Myocyte (in vitro differentiated cells): ENCODE measurements at places on chromosomes 7 and 10. TPM values are rescaled to one million over a fixed set of nuclear protein-coding genes. Genes with fewer than 3 reads are reported as not detected.

The SLIT1 gene
- 0.03 and 0.05 TPM in 2 replicates for total RNA-seq

DNA sequence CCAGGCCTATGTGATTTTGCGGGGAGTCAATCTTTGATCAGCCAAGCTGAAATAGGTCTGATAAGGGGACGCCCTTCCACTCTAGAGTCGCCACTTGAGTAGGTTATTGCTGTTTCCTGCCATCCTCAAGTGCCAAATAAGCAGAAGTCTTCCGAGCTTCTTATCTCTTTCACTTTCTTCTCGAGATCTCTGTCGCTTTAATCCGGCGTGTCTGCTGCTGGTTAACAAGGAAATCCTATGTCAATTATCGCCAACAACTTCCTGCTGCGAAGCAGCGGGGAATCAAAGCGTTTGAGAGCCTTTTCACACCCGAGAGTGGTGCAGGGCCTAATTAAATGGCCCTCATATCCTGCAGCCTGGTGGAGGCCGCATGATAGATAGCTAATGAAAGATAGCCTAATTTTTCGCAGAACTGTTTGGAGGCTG is 215.9 kb downstream of the RAB11FIP2 start:
- no peak for DNase-seq

The ATRNL1 gene
- total RNA-seq = 5.6 and 8.4 TPM in 2 replicates

DNA sequence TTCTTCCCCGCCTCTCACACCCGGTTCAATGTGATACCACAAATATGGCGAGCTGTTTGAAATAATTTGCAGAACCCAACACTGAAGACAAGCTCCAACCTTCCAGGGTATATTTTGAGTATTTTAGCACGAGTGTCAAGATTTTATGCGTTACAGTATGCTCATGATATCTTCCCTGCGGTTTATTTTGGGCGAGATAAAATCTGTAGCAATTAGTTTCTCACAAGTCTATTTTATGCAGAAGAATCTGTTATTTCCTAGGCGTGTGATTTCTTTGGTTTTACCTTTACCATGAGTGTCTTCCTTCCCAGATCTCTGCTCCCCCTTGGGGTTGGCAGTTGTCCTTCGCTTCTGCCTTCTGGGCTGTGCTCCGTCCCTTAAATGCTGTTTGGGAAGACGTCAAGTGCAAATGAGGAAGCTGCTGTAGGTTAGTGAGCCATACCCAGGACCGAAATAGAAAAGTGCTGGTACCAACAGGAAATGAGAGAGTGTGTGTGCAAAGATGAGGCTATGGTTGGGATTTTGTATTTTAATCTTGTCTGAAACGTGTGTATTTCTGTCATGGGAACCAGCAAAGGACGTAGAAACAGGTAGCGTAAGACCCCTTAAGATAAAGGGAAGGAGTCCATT is 299.8 kb downstream of the KLF6 start:
- no peak for DNase-seq

DNA sequence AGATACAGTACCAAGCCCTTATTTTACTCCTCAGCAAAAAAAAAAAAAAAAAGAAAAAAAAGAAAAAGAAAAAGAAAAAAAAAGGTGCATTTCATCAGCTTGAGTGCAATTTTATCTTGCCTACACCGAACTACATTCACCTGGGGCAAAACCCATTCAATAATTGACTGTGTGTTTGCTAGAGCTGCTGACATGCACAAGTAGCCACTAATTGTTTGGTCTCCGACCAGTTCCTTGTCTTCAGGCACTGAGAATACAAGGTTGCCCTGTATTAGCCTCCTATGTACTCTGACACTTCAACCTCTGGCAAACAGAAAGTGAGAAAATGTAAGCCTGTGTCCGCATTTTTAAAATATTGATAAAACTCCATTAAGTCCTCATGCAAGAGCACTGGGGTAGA is 1579.4 kb upstream of the LRRTM3 start:
- no peak for DNase-seq

The PEX1 gene
- total RNA-seq = 20.0 and 23.0 TPM in 2 replicates

- DNase-seq = peak; percentile 53
Measured at GRCh38 chr10:57657164-57657765, 610.4 kb downstream of the IPMK start.

DNA sequence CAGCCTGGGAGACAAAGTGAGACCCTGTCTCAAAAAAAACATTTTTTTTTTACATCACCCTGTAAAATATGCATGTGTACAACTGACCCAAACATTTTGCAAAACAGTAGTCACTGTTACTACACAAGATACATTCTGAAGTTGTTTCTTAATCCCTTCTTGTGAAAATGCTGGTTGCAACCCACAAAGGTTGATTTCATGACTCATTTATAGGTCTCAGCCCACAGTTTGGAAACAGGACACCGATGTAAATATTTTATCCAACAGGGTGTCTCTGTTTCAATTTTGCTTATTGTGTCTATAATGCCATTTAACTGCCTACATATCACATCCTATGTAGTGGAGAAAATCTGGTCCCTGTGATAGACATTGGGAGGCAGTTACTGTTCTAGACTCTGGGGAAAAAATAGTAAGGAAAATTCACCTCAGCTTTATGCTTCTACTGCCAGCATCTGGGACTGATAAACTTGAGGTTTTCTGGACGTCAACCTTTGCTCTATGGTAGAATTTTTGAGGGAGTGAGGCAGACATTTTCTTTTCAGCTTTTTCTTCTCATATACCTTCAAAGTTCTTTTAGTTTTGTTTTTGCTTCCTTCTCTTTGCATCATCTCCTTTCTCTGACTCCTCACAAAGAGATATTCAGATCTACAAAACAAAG is 1.6 kb upstream of the RAB19 start:
- DNase-seq = no peak

The CAV1 gene
- total RNA-seq = 213 and 259 TPM in 2 replicates

DNA sequence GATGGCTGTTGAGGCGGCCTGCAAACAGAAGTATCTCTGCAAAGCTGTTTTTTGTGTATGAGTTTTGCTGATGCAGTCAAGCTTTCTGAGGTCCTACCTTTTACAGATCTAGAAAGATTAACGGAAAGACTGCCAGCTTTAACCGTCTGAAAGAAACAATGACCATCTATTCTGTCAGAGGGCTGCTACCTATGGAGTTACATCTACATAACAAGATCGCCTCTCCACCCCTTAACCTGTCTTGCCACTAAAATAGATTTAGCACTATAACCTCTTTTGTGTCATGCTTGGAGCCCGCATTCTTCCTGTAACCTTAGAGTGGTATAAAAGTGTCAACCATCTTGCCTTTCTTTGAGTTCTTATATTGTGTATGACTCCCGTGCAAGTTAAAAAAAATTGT is 291.2 kb downstream of the POM121L12 start:
- no peak for DNase-seq

DNA sequence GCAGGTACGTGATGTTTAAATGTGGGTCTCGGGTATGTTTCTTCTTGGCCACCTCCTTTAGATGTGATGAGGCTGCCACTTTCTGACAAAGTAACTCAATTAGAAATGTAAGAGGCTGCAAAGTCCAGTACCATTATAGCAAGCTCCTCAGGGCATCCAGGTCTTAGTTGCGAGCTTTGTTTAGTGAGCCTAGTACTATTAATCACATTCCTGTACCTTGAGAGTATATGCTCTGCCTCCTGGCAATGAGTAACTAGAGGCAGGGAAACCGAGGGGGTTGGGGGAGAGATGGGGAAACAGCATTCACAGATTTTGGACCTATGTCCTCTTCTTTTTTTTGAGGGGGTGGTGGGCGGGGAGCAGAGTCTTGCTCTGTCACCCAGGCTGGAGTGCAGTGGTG is 131.8 kb downstream of the GFRA1 start:
- DNase-seq = no peak

DNA sequence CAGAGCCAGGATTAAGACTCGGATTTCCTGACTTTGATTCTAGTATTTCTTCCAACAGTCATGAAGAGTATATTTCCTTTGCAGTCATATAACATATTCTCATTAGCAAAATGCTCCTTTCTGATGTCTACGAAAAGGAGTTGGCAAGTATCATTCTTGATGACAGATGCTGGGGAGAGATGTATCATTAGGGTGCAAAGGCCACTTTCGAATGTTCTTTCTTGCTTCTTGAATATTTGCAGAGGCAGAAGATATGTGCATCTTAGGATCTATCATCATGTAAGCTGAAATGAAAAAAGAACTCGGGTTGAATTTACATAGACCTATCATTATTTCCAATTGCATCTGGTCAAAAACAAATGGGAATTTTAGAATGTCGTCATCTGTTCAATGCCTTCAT is 294.4 kb downstream of the BAMBI start:
- DNase-seq = no peak

GRCh38 chr7:144830811-144831210 is 5.0 kb downstream of the TPK1 start:
- no peak for DNase-seq

- peak; percentile 23 for DNase-seq
Measured at GRCh38 chr10:128173386-128173785, 47.2 kb upstream of the MKI67 start.

The GRM3 gene
- total RNA-seq = 0.05 TPM in 1 of 2 replicates, not detected in the other

The ADAP1 gene
- 0.56 and 1.6 TPM in 2 replicates for total RNA-seq

The RHEB gene
- 106 and 114 TPM in 2 replicates for total RNA-seq

- DNase-seq = no peak
Measured at GRCh38 chr7:70229242-70229641, 631.0 kb downstream of the AUTS2 start.

DNA sequence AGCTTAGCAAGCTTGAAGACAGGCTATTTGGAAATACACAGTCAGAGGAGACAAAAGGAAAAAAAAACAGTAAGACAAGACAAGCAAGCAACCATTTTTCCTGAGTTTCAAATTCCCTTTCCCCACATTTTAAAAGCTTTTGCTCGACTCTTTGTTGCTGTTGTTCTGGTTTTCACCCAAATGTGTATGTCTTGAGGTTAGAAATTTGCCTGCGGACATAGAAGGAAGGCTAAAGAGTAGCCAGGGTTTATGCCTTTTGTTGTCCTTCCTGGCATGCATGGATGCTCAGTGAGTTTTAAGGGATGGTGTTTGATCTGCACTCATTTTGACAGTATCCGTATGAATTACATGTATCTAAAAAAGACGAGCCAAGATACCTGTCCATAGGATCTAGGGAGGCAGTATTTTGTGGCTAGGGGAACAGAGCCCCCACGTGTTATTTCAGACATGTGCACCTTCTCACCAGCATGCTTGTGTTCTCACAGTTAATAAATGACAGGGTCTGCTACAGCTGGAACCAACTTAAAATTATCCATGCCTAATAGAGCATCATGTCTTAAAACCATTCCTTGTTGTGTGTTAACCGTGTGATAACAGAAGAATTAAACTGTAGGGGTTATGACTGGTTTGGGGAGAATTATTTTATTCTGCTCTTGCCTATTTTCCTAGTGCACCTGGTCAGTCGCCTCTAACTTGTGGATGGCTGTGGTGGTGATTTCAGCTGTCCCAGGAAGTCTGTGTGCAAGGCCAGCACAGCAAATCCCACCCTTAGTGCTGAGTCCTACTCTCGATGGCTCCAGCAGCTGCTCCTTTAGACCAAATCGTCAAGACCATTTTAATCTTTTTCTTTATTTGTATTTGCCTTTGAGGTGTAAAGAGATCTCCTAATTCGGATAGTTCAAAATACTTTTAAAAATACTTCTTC is 9.1 kb downstream of the WIPF3 start:
- DNase-seq = peak; percentile 78

- no peak for DNase-seq
Measured at GRCh38 chr7:76343294-76343930, 15.4 kb downstream of the YWHAG start.

GRCh38 chr10:49055221-49055849 is 60.0 kb downstream of the VSTM4 start:
- DNase-seq = no peak

The AOAH gene
- total RNA-seq = not detected in 2 replicates

The CPVL gene
- total RNA-seq = 0.47 and 0.62 TPM in 2 replicates

- peak; percentile 87 for DNase-seq
Measured at GRCh38 chr10:21315645-21316220, 209.7 kb downstream of the SKIDA1 start.

The IDE gene
- total RNA-seq = 28.6 and 29.1 TPM in 2 replicates

The A1CF gene
- not detected in 2 replicates for total RNA-seq

GRCh38 chr7:132654150-132654549 is 77.9 kb upstream of the PLXNA4 start:
- DNase-seq = peak; percentile 3

DNA sequence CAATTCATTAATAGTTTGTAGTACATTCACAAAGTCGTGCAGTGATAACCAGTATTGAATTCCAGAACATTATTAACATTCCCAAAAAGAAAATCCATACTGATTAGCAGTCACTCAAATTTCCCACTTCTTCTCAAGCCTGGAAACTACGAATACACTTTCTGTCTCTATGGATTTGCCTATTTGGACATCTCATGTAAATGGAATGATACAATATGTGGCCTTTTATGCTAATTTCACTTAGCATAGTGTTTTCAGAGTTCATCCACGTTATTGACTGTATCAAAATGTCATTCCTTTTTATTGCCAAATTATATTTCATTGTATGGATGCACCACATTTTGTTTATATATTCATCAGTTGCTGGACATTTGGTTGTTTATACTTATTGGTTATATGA is 78.8 kb downstream of the STK31 start:
- no peak for DNase-seq

The PNLIP gene
- total RNA-seq = not detected in 2 replicates

The SUGCT gene
- 8.5 and 8.8 TPM in 2 replicates for total RNA-seq

DNA sequence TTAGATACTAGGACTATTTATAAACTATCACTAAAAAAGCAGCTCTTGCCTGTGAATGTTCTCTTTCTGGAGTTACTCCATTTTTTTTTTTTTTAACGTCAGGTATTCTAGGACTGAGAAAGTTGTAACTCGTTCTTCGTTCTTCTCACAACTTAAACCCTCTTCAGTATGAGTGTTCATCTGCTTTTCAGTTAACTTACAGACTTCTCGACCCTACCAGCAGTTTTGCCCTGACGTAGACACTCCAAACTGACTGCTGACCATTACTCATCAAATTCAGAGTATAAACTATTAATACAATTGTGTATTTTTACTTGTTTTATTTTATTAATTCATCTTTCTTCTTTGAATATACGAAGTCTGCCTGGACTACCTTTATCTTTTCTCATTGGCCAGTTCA is 353.1 kb downstream of the GPR37 start:
- DNase-seq = no peak

DNA sequence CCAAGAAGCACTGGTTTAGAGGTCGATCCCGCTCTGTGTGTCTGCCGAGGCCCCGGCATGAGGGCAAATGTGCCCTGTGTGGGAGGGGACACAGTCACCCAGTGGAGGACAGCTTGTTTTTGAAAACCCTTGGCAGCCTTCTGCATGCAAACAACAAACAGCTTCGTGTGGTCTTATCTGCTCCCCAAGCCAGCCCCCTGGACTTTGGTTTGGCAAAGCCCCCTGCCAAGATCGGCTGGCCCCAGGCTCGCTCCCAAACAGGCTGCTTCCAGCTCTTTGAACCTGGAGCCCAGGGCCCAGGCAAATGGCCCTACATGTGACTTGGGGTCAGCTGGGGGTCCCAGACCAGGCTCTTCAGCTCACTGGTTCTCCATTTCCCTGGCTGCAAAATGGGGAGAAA is 2.9 kb downstream of the ELN start:
- DNase-seq = no peak

DNA sequence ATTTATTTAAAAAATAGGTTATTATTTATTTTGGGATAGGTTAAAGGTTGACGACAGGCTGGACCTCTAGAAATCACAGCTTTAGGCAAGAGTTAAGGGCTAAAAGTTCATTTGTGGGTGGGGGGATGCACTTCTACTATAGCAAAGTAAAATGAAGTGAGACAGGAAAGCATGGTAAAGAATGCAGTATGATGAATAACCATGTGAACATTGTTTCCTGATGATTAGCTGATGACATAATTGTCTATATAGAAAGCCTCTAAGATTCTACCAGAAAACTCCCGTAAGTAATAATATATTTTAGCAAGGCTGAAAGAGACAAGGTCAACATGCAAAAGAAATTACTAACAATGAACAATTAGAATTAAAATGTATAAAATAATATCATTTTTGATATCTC is 25.7 kb upstream of the PRSS37 start:
- DNase-seq = no peak

The TMEM236 gene
- 0.13 and 0.31 TPM in 2 replicates for total RNA-seq

GRCh38 chr7:95632609-95633008 is 36.3 kb upstream of the PDK4 start:
- DNase-seq = peak; percentile 76
